ENCODE measurements at places on chromosomes 4 and X.

GRCh38 chr4:128371001-128371777 is 83.6 kb upstream of the PGRMC2 start:
- no peak for DNase-seq

GRCh38 chr4:147736458-147736857 is 4.6 kb downstream of the ARHGAP10 start:
- DNase-seq: no peak

GRCh38 chrX:47583240-47583861 is 1.1 kb downstream of the TIMP1 start:
- DNase-seq: no peak

GRCh38 chrX:134171661-134172587 is 65.1 kb upstream of the CCDC160 start:
- DNase-seq: no peak

DNA sequence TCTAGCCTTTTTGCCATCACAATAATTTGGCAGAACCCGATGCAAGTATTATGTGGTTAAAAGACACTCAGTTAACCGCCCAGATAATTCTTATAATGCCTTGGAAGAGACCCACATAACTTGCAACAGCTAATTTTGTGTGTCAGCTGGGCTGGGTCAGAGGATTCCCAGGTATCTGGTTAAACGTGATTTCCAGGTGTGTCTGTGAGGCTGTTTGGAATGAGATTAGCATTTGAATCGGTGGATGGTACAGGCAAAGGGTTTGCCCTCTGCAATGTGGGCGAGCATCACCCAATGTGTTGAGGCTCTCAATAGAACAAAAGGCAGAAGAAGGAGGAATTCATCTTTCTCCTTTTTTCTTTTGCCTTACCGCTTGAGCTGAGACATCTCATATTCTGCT is 314.2 kb upstream of the PUDP start:
- DNase-seq: no peak
